ENCODE measurements at places on chromosomes 3 and 15.

DNA sequence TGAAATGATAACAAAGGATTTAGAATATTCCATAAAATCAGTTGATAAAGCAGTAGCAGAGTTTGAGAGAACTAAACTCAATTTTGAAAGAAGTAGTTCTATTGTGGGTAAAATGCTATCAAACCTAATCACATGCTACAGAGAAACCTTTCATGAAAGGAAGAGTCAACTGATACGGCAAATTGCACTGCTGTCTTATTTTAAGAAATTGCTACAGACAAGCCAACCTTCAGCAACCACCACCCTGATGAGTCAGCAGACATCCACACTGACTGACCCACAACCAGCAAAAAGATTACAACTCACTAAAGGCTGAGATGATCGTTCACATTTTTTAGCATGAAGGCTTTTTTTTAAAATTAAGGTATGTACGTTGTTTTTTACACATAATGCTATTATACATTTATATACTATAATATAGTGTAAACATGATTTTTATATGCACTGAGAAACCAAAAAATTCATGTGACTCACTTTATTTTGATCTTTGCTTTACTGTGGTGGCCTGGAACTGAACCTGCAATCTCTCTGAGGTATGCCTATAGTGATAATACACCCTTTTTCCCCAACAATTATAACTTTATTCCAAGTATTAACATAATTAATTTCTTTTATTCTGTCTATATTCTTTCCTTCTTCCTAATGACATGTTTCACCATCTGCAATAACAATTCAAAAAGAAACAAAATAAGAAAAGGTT lies 109.9 kb downstream of the TBC1D5 start:
- peak; percentile 45 for DNase-seq

DNA sequence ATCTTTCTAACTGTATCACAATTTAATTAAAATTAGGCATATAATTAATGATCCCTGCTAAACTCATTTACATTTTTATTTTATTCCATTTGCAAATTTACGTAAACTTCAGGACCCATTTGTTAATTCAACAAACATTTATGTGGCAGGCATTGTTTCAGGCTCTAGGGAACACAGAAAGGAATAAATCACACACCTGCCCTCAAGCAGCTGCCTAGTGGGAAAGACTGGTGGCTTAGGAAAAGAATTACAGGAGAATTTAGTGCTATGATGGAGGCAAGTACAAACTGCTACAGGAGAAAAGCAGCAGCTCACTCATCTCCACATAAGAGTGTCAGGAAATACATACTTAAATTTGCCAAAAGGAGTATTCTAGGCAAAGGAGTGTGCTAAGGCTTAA lies 11.2 kb downstream of the CBLB start:
- DNase-seq: no peak

- DNase-seq: no peak
Measured at GRCh38 chr15:55638764-55639163, 50.6 kb upstream of the PYGO1 start.

GRCh38 chr15:72965671-72966070 lies 86.6 kb upstream of the NEO1 start:
- DNase-seq: no peak

DNA sequence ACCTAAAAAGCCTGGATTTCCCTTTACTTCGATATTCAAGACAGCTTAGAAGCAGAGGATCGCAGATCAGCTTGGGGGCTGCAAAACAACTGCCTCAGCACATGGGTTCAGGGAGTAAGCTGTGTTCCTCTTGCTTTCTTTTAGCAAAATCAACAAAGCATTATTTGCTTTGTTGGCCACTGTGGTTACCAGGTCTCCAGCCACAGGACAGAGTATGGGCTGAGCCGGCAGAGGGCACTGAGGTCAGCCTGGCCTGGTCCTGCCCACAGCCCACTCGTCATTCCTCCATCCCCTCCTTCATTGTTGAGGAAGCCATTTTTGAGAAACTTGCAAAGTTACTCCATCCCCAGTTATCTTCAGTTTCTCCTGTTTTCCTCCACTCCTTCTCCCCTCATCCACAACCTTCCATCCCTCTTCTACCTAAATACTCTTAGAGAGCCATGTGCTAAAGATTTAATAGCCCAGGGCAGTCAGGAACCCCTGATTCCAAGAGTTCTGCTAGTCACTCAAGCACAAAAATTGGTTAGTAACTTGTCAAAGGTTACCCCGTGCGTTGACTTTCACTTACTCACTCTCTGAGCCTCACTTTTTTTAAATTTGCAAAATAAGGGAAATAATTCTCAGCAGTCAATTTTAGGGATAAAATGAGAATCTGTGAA lies 60.0 kb upstream of the HES1 start:
- DNase-seq: no peak

GRCh38 chr3:30754426-30754825 lies 140.0 kb downstream of the GADL1 start:
- no peak for DNase-seq

- no peak for DNase-seq
Measured at GRCh38 chr15:48384616-48385015, 53.4 kb downstream of the DUT start.

Measured in Kasumi-1 (cell line).